ENCODE measurements at places on chromosomes 3 and 15. TPM values are rescaled to one million over a fixed set of nuclear protein-coding genes. Genes with fewer than 3 reads are reported as not detected.

Gene GOLGA6L7
- 0.32 TPM for polyA plus RNA-seq

GRCh38 chr3:45965653-45966052 lies 22.4 kb downstream of the CXCR6 start:
- no peak for DNase-seq

Gene SLC24A5
- polyA plus RNA-seq: 0.43 TPM

DNA sequence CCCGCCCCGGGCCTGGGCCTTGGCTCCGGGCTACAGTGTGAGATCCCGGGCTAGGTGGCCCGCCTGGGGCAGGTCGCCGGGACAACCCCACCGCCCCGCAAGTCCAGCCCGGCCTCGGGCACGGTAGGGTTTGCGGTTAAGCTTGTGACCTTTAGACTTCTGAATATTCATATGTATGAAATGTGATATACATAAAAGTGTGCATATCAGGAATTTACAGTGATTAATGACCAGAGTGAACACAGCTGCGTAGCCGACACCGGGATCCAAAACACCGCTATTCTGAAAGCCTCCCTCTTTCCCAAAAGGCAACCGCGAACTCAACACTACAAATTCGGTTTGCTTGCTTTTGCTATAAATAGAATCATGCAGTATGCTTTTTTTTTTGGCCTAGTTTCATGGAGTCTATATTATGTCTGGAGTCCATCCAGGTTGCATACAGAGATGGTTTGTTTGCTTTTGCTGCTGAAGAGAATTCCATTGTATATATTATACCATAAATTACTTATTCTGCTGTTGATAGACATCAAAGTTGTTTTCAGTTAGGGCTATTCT lies 636 bp upstream of the SNRPA1 start:
- DNase-seq: no peak

Gene UBP1
- 107 TPM for polyA plus RNA-seq

Gene HCLS1
- 6.1 TPM for polyA plus RNA-seq

DNA sequence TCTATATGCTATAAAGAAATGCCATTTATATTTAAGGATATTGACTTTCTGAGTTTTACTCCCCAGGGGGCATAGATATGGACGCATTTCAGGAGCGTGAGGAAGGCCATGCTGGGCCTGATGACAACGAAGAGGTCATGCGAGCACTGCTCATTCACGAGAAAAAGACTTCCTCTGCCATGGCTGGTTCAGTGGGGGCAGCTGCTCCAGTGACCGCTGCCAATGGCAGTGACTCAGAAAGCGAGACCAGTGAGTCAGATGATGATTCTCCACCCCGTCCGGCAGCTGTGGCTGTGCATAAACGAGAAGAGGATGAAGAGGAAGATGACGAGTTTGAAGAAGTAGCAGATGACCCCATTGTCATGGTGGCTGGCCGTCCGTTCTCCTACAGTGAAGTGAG lies 38.4 kb downstream of the GTF2E1 start:
- DNase-seq: no peak

- no peak for DNase-seq
Measured at GRCh38 chr3:94272016-94272415, 209.2 kb downstream of the NSUN3 start.

Gene ANKRD34C
- 0.15 TPM for polyA plus RNA-seq

GRCh38 chr15:52185151-52185561 lies 6.0 kb downstream of the GNB5 start:
- no peak for DNase-seq

Gene CACNA2D3
- 1.5 TPM for polyA plus RNA-seq
